GM03348 (cell line): ENCODE measurements at places on chromosomes 7 and 10.

GRCh38 chr10:126209451-126209850 is 178.8 kb downstream of the ADAM12 start:
- no peak for DNase-seq

GRCh38 chr7:137642031-137642430 is 204.7 kb downstream of the DGKI start:
- no peak for DNase-seq

GRCh38 chr7:107471292-107472070 is 1.6 kb downstream of the GPR22 start:
- DNase-seq: no peak

DNA sequence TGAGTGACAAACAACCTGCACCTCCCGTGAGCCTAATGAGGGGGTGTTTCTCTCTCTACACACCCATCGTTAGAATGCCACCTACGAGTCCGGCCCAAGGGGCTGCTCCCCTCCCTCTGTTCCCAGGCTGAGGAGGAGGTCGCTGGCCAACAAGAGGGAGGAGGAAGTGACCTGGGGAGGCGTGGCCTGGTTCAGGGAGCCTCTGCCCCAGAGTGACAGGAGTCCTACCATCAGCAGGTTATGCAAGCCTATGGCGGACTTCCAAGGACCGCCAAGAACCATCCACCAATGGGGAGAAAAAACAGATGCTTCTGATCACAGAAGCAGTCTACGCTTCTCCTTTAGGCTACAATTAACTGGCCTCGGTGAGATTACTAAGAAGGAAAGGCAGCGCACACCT is 12.3 kb upstream of the EGFR start:
- no peak for DNase-seq

GRCh38 chr10:93715345-93715744 is 13.0 kb upstream of the FRA10AC1 start:
- DNase-seq: no peak

DNA sequence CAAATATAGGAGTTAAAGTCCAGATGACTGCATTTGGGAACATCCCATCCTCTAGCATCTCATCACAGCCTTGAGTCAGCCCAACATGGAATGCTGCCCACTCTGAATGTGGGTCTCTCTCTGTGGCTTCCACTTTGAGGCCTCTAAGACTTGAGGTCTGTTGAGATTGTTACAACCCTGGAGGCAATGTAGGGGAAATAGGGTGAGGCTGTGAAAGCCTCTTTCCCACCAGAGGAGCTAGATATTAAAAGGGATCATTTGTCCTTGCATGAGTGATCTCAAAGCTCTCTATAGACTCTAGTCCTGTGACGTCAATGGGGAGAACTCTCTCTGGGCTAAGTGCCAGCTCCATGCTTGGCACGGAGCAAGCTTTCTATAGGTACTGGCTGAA is 6.4 kb upstream of the GOLGA7B start:
- DNase-seq: no peak

DNA sequence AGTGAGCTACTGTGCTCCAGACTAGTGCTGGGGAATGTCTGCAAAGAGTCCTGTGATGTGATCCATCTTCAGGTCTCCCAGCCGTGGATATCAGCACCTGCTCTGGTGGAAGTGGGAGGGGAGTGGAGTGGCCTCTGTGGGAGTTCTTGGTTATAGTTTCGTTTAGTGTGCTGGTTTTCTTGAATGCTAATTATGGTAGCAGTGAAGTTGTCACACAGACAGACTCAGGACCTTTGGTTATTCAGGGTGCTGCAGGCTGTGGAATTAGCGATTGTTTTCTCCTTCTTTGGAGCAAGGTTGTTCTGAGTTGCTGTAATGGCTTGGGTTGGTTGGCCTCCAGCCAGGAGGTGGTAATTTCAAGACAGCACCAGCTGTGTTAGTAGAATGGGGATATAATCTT is 132.7 kb upstream of the HGF start:
- no peak for DNase-seq

DNA sequence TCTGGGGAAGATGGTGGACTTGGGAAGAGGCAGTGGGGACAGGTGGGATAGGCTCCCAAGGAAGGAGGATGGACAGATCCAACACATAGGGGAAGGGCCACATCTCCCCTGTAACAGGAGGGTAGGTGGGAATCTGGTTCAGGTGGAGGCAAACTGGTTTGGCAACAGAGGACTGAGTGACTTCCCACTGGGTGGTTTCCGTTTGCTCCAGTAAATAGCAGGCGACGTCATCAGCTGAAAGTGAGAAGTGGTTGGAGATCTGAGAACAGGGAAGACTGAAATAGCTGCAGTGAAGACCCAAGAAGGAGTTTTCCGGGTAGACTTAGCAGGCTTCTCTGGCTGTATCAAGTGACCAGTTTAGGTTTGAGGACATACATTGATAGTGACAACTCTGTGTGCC is 504.4 kb downstream of the GALNT17 start:
- no peak for DNase-seq

DNA sequence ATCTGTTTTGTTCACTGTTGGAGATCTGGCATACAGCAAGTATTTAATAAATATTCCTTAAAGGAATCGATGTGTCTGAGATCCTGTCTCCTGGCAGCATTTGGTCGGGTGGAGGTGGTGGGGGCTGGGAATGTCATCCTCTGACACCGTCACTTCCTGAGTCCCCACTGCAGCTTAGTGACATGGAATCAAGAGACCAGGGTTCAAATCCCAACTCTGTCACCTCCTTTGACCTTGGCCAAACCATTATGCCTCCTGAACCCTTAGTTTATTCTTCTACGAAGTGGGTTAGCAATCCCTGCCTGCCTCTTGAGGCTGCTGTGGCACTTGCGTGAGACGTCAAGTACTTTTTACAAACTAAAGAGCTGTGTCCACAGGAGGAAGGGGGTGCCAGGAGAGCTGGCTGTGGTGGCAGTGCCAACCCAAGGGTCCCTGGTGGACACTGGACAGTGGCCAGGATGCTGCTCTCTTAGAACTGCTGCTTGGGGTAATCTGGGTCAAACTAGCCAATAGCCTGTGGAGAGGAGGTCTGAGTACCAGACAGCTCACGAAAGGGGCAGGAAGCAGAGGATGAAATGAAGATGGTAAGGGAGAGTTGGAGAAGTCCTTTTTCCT is 8.0 kb upstream of the ZMIZ1 start:
- DNase-seq: no peak

- DNase-seq: no peak
Observed at GRCh38 chr10:114084215-114084614, 40.5 kb downstream of the ADRB1 start.

GRCh38 chr10:72654720-72655119 is 28.8 kb upstream of the MICU1 start:
- DNase-seq: no peak

GRCh38 chr10:24873281-24873683 is 79.1 kb downstream of the PRTFDC1 start:
- DNase-seq: peak; percentile 84

DNA sequence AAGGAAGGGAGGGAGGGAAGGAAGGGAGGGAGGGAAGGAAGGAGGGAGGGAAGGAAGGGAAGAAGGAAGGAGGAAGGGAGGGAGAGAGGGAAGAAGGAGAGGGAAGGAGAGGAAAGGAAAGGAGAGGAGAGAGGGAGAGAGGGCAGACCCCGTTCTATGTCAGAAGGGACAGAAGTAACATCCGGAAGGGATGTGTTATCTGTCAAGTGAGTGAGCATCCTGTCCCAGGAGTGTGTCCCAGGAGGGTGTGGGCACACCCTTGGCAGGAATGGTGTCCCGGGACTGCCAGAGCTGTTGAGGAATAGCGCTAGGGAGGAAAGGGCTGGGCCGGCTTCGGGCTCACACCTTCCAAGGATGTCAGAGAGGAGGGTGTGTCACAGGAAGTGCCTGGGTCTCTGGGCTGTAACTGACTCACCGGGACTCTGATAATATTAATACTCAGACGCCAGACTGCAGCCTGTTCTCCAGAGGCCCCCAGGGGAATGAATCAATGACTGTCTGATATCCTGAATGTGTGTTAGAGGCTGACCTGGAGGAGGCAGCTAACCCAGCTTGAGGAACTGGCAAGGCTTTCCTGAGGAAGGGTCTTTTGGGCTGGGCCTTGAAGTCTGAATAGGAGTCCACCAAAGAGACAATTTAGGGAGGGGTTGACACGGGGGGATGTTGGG is 125.6 kb upstream of the TNRC18 start:
- DNase-seq: peak; percentile 76

DNA sequence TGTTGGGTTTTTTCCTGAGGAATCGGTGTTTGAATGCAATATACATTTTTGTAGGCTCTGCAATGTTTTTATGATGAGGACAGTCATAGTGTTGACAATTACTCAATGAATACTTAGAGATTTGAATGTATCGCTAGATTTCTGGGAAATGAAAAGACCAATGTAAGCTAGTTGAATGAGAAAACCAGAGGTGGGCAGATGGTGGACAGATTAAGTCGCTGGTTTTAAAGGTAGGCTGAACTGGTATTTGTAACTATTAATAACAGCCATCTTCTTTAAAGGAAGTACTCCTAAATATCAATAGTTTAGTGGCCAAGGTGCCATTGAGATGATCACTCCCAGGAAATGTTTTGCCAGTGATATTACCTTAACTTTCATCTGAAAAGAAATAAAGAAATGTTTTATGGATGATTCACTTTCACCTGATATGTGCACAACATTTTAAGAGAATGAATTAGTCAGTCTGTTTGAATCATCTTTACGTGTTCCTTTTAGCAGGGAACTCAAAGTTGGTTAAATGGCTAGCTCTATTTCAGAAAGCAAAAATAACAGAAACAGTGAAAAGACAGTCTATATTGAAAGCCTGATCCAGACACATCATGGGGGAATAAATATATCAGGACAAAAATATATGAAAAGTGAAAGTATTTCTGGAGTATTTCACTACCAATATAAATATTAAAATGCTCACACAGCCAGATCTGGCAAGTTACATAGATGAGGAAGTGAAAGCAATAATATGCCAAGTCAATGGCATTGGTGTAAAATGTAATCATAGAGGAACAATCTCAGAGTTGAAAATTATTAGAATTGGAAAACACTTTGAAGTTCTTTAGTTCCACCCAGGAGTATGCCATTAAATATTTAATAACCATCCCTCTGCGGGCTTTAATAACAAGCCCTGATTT is 20.7 kb downstream of the MET start:
- no peak for DNase-seq

GRCh38 chr10:116476461-116476860 is 48.8 kb downstream of the PNLIPRP3 start:
- DNase-seq: no peak

DNA sequence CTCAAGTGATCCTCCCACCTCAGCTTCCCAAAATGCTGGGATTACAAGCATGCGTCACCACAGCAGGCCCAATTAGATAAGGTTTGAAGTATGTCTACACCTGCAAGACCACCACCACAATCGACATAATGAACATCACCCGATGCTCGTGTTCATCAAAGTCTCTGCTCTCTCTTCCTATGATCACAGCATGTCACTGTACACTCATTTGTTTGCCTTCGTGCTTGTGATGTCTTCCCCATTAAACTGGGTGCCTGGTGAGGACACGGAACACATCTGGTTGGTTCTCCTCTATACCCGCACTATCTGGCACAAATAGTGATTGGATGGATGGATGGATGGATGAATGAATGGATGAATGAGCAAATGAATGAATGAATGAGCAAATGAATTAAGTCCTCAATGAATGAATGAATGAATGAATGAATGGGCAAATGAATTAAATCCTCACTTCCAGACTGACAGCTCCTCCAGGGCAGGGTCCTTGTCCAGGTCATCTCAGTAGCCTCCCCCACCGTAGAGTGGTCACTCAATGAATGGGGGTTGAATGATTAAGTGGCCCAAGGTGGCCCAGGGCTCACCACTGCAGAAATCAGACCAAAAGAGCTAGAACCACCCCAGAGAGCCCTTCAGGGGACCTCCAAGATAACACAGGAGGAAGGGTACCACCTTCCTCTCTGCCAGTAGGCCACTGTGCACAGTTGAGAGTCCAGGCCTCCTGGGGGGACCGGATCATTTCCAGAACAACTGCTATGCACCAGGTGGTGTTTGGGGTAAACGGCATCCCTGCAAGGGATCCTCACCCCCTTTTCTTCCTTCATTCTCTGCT is 101.9 kb upstream of the TNRC18 start:
- no peak for DNase-seq

- no peak for DNase-seq
Observed at GRCh38 chr10:28837613-28838390, 160.5 kb downstream of the BAMBI start.

- DNase-seq: no peak
Observed at GRCh38 chr10:98921316-98921715, 314.3 kb downstream of the HPSE2 start.

GRCh38 chr10:49662169-49662830 is 17.2 kb upstream of the C10orf53 start:
- no peak for DNase-seq
